DND-41 (cell line): ENCODE measurements at places on chromosomes 2 and 18.

DNA sequence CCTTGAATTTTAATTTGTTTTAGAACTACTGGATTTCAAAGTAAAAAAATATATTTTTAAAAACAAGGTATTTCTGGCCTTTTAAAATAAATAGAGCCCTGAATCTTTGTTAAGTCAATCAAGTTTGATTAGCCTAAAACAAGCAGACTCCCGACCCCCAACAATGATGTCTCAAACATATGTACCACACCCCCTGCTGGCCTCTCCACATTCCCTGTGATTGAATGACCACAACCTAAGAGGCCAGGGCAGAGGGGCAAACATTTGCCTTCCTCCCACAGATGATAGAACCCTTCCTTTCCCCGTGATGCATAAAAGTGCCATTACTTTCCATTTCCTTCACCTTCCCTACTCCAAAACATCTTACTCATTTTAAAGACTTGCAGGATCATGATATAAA, 130.9 kb downstream of the STK39 start:
- no peak for DNase-seq

DNA sequence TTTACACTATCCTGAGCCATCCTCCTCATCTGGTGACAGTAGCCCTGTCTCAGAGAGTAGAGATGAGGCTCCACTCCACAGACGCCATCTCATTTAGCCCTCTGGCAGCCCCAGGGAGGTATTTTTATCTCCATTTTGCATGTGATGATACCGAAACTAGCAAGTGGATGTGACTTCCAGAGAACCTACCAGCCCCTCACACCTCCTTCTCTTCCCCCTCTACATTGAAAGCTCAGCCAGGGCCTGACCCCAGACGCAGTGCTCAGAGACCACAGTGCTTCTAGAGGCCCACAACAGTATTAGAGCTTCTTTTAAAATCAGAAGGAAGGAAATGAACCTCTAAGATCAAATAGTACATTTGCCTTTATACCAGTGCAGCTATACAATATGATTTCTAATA, 8.3 kb downstream of the GYPC start:
- no peak for DNase-seq

DNA sequence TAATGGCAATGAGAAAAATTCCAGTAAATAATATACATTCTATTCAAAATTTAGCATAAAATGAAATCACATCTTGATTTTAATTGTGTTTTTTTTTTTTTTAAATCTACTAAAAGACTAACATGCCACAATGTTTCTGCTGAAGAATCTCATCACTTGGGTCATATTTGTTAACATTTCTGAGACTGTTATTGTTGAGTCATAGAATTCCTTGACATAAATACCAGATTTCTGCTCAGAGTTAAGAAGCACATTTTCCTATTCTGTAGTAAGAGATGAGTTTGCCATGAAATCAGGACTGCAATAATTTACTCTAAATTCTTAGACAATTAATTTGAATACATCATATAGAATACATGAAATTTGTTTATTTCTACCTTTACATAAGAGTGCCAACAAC, 154.9 kb upstream of the KYNU start:
- DNase-seq, result no peak

GRCh38 chr2:219482674-219483405, 15.9 kb upstream of the GMPPA start:
- DNase-seq, result no peak

DNA sequence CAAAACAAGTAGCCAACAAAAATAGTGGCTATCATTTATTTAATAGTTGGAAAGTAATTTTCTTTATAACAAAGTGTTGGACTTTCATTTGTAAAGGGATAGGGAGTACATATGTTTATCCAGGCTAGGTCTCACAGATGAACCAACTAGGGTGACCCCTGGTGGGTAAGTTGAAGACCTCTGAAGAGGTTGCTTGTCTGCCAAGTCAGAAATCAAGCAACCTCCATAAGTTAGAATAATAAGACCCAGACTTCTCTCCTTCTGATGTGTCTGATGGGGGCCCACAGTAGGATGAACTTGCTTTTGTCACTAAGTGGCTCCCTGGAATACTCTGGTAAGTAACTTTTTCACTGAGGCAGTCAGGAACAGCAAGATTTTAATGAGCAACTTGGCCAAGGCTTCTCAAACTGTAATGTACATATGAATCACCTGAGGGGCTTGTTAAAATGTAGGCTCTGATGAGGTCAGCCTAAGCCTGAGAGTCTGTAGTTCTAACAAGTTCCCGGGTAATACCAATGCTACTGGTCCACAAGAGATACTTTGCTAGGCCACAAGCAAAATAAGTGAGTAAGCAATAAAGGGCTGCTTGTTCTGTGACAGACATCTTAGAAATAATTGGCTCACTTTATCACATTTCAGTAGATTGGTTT, 319.6 kb downstream of the PIK3C3 start:
- no peak for DNase-seq

DNA sequence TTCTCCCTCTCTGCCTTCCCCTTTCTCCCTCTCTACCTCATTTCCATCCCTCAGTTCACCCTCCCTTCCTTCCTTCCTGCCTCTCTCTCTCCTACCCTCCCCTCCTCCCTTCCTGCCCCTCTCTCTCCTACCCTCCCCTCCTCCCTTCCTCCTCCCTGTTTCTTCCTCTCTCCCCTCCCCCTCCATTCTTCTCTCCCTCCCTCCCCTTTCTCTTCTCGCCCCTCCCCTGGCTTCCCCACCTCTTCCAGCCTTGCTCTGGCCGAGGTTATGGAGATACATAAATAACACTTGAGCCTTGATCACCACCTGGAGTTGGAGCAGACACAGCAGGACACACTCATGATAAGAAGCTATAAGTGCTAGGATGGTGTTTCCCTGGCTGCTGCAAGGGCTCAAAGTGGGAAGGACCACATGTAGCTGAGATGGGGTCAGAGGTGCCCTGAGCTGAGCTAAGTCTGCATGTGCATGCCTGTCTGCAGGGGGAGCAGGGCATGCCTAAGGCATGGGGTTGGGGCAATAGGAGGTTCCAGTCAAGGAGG, 326.1 kb upstream of the HS6ST1 start:
- no peak for DNase-seq

DNA sequence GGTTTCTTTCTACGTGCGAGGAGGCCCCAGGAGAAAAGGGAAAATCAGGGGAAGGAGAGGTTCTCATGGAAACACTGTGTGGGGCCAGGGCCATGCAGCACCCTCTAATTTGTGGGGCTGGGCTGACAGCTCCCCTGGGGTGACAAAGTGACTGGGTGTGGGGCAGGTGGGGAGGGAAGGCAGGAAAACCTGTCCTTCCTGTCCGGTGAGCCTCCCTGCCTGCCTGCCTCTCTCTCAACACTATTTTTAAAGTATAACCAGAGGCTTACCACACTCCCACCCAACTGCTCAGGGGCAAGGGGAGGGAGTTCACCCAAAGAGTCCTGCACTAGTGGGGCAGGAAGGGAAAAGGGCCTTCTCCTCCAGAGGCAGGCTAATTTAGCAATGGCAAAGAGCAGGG, 10.5 kb upstream of the EPAS1 start:
- DNase-seq, result no peak

DNA sequence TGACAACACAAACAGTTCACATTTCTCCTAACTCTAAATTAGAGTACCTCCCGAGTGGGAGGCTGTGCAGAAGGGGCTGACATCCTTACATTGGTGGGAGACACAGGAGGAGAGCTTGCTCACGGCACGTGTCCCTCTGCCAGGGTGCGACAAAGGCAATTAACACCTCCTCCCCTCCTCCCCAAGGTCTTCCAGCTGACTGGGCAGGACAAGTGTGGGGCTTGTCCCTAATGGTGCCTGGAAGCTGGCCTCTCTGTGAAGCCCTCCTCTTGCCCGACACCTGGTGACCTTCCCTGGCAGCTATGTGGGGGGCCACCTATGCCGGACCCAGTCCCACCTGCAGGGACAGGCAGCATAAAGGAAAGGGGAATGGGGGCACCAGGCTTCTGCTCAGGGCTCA, 57.0 kb downstream of the FAM168B start:
- no peak for DNase-seq

DNA sequence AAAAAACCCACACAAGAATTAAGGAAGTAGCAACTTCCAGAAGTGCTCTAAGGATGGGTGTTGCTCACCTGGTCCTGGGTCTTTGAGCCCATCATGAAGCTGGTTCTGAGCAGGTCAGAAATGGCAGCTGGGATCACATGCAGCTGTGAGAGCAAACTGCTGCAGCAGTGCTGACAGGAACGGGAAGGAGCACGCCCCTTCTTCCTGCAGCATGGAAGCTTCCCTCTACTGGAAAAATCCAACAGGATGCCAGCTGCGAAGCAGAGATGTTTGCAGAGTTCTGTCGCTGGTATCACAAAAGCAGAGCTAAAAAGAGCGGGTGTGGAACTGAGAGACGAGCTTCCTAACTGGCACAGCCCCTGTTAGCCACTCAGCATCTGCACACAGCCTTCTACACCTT, 33.7 kb downstream of the EIF4E2 start:
- no peak for DNase-seq

DNA sequence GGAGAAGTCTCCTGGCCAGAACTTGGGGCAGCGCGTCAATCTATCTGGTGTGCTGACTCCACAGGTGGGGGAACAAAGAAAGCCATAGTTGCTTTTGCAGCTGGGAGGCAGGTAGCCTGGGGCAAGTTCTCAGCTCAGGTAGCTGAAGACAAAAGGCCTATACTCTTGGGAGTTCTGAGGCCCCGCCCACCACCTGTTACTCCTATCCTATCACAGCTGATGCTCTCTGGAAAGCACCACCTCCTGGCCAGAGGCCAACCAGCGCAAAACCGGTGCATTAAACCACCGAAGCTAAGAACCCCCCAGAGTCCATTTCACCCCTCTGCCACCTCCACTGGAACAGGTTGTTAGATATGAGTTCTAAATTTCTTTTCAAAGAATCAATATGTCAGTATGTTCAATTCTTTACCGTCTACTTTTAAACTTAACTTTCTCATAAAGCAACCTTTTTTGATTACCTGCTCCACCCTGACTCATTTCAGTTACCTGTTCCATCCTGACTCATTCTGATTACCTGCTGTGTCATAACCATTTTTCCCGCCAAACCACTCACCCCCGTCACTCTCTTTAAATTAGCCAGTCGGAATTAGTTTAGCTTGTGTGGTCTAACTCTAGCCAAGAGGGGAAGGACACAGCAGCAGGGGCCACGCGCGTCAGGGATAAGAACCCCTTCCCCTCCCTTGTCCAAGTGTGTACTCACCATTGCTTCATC, 43.4 kb downstream of the UPP2 start:
- no peak for DNase-seq

GRCh38 chr2:191020742-191021381, 6.9 kb upstream of the STAT1 start:
- peak; percentile 49 for DNase-seq

DNA sequence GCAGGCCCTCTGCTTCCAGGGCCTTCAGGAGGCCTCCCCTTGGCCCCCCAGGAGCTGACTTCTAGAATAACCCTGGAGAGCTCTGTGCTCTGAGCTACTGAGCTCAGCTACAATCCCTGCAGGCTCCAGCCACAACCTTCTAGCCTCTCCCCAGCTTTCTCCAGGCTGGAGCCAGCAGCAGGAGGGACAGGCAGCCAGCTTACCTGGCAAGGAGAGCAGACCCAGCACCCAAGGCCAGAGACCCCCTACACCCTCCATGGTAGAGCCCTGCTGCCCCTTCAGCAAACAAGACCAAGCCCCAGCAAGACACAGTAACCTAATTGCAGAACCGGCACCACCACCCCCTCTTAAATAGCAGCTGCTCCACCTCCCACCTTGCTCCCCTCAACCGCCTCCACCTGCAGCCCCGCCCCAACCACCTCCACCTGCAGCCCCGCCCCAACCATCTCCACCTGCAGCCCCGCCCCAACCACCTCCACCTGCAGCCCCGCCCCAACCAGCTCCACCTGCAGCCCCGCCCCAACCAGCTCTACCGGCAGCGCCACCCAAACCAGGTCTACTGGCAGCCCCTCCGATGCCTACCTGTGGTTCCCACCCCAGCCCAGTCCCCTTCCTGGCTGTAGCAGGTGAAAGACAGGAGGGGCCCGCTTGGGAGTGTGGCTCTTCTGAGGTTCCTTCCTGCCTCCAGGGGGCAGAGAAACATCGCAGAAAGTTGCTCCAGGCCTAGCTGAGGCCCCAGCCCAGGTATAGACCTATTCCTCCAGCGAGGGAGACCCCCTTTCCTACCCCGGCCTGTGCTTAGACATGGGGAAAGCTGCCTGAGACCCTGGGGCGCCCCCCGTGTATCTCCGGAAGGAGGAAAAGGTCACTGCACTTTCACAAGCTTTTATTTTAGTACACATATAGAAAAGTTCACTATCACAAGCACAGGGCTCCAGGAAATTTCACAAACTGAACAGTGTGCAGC, at the start of gene ASTL:
Gene ASTL (minus strand): TSS at position 324 of the 967 bp plus-strand sequence. CDS start 66 bp downstream, at position 258.
- peak; percentile 61 for DNase-seq

- peak; percentile 55 for DNase-seq
These were observed 157.8 kb downstream of the LDLRAD4 start for GRCh38 chr18:13376298-13376840.

DNA sequence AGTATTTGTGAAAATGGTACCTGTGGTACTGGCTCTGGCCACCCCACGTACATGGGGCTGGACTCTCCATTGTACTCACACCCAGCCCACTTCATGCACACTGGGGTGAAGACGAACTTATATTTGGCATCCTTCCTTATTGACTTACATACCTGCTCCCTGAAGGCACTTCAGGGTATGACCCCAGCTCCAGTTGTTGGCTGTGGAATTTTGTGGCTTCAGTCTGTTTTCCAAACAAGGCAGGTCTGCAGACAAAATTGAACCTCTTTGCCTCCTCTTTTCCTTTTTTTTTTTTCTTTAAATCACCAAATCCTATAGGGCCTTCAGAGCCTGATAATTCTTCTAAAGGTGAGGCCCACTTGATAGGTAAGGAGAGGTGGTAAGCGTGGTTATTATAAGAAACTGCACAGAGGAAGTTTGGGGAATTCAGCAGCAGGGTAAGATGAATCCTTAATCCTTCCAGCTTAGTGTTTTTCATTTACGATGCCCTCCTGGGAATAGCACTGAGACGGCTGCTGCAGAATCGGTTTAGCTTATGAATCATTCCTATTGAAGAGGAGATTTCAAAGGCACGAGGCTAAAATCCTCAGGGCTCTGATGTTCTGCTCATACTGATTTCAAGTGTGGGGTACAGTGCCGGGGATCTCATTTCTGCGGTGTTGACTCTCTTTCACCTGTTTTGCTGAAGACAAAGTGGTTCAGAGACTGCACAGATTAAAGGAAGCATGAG, 55.2 kb downstream of the KIF5C start:
- no peak for DNase-seq

DNA sequence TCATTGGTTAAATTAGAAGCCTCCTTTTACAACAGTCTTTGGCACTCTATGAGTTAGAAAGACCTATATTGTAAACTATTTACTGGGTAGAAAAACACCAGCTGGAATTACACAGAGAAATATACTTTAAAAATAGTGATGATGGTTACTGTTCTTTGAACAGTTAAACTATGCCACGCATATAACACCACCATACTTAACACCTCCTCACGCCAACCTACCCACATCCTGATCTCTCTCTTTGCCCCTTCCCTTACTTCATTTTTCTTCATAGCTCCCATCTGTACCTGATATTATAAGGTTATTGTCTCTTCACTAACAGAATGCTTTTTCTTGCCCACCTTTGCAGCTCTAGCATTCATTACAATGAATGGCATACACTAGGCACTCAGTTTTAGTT, 173.8 kb downstream of the DPP4 start:
- no peak for DNase-seq

GRCh38 chr2:238135601-238136150, 2.8 kb upstream of the KLHL30 start:
- no peak for DNase-seq

- no peak for DNase-seq
These were observed at the start of gene ERICH2 for GRCh38 chr2:170770008-170770605. Gene ERICH2 (plus strand): TSS chr2:170770378. CDS start chr2:170770682, 304 bp downstream.

- DNase-seq, result no peak
These were observed 83.9 kb upstream of the EML6 start for GRCh38 chr2:54639609-54640008.
